ENCODE measurements at places on chromosomes 5 and 9.
A peak's percentile ranks its signal among the peaks of the same experiment; 100 is the strongest.

DNA sequence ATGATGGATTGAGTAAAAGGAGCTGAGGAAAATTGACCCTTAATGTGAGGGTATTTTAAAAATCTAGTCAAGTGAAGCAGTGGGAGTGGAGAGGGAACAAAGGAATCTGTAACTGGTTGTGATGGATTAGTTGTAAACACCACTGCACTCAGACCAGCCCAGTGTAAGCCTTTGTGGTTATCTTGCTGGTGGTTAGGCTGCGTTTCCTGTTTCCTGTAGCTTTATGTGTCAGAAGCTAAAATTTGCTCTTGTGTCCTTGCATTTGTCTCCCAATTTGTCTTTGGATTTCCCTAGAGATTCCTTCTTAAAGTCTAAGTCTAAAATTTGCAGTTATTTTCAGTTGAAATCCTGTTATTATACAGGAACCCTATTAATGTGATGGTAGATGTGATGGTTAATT, 6.3 kb downstream of the IFNA21 start:
- DNase-seq = peak; percentile 77

DNA sequence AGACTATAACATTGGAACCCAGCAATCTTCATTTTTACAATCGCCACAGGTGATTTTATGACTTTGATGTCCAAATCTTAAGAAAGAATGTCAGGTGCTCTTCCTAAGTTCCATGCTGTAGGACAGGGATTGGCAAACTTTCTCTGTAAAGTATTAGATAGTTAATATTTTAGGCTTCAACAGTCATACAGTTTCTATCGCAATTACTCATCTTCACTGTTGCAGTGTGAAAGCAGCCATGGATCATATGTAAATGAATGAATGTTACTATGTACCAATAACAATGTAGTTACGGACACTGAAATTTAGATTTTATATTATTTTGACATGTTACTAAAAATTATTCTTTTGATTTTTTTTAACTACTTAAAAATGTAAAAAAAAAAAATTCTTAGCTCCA, 169.7 kb downstream of the DTWD2 start:
- DNase-seq = no peak

- DNase-seq = no peak
Observed at GRCh38 chr5:58787987-58788386, 205.1 kb downstream of the RAB3C start.

DNA sequence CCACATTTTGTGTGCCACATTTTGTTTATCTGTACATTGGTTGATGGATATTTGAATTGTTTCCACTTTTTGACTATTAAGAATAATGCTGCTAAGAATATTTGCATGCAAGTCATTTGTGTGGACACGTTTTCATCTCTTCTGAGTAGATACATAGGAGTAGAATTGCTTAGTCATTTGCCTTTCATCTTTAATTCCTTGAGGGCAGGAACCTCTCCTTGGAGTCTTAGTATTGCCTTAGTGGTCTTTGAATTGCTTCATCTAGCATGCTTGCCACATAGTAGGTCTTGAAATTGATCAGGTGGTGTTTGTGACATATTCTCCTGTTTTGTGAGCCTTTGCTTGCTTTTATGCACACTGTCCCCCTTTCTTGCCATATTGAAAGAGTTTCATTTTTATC, 128.5 kb downstream of the NR3C1 start:
- no peak for DNase-seq

DNA sequence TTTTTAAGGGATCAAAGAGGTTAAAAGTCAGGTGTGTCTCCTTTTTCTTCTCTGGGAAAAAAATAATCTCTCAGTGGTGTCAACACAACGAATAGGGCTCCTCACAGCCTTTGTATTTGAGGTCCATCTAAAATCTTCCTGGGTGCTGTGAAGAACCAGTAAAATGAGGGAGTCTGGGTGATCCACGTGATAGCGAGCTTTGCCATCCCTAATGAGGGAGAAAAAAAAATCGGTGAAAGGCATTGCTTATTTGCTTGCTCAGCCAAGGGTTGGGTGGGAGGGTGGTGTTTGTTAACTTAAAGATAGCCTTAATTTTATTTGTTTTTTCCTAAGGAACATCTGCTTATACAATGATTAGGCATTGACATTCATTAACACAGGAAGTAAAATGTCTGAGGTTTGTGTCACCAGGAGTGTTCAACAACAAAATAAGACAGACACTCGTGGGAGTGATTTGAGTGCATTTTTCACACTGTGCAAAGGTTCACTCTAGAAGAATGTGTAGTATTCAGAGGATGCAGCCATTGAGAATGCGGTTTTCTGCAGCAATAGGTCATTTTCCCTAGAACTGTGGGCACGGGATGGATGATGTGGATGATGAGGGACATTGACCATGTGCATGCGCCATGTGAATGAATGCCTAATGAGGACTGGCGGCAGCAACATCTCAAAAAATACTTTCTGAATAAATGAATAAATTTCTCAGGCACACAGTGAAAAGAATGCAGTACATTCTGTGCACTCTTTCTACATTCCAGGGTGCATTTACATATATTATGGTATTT, 369.5 kb downstream of the NTRK2 start:
- no peak for DNase-seq

GRCh38 chr5:164475339-164475977, 970.0 kb downstream of the MAT2B start:
- peak; percentile 43 for DNase-seq

DNA sequence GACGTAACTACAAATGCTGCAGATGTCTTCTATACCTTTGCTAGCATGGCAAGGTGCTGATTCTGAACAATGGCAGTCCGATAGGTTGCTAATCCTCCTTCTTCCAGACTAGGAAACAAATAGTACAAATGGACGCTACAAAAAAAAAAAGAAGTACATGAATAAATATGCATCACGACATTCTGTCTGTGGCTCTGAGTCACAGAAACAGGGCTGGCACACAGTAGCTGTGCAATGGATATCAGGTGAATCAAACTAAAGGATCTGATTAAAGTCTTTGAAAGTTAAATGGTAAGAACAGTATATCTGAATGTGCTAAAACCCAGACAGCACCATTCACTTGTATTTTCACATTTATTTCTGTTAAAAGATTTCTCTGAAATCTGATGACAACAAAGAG, 96.2 kb downstream of the DROSHA start:
- no peak for DNase-seq

DNA sequence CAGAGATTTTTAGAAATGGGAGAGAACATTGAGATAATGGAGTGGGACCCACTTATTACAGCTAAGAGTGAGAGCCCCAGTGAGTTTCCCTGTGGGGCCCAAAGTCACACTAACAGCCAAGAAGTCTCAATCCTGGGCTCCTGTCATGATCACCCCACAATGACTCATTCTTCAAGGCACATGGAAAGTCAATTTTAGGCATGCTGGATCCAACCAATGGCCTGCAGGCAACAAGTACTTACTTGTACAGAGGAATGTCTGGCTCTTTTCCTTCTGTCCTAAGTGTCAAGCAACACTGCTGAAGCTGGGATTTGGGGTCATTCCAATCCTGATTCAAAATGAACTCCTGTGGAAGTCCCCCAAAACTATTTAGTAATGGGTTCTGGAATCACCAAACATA, 123.1 kb downstream of the DROSHA start:
- DNase-seq = peak; percentile 71

DNA sequence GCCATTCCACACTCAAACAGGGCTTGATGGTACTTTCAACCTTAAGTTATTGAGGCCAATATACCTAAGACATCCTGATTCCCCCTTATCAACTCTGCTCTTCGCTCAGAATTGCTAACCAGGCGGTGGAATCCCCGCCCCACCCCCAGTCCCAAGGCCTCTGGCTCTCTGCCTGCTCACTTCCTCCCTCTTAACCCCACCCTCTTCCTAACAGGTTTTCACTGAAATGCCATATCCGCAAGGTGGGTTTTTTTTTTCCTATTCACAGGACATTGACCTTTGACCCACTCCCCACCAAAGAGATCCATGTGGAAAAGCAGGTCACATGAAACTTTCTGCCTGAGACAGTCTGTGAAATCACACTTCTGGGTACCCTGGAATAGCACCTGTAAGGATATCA, 66.6 kb upstream of the IFNK start:
- DNase-seq = no peak

- no peak for DNase-seq
Observed at GRCh38 chr9:101487443-101487840, 46.2 kb upstream of the RNF20 start.

GRCh38 chr5:141779503-141779973, 97.5 kb upstream of the ARAP3 start:
- peak; percentile 10 for DNase-seq

DNA sequence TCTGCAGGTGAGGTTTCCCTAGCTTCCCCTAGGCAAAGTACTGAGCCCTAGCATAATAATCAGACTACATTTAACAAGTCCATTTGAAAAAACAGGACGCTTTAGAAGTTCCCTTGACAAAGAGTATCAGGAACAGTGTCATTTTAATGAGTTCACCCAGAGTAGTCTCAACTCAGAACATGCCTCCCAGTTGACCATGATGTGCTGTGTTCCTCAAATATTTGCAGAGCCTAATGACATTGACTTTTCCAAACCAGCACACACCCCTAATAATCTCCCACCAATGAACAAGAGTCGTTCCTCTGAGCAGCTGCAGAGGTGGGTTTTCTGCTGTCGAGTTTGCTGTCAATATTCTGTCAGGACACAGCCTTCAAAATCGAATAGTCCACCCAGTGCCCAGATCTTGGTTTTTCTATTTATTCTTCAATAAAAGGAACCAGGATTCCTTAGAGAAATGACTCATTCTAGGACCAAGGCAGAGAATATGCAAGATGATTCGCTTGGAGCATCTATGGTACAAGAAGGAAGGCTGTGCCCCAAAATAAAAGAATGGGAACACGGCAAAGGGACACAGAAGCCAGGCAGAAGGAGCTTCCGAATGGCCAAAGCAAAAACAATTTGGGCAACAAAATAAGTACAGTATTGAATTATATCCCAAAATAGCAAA, 57.6 kb downstream of the OTULIN start:
- peak; percentile 28 for DNase-seq

GRCh38 chr9:106482733-106483132, 380.2 kb upstream of the ZNF462 start:
- DNase-seq = no peak

Measured in iris pigment epithelial cell (primary cell).